ENCODE measurements at places on chromosomes 13 and 19.

GRCh38 chr19:48806818-48807589 is 3.8 kb downstream of the BCAT2 start:
- DNase-seq: no peak

GRCh38 chr13:100798739-100799361 is 124.3 kb upstream of the TMTC4 start:
- no peak for DNase-seq

DNA sequence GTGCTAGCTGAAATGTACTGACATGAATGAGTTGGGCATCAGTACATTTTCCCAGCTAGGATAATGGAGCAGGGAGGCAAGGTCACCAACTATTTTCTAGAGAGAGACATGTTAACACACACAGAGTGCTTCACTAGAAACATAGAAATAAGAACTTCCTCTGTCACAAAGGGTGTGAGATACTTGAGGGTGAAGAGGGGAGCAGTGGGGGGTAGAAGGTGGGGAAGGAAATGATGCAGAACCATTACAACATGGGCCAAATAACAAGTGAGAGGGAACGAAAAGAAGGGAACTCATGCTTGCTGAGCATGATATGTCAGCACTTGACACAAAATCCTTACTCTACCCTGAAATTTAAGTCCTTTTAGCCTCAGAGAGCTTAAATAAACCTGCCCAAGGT is 87.8 kb upstream of the RFC3 start:
- no peak for DNase-seq

- DNase-seq: no peak
Measured at GRCh38 chr13:31835932-31836331, 96.6 kb downstream of the RXFP2 start.

DNA sequence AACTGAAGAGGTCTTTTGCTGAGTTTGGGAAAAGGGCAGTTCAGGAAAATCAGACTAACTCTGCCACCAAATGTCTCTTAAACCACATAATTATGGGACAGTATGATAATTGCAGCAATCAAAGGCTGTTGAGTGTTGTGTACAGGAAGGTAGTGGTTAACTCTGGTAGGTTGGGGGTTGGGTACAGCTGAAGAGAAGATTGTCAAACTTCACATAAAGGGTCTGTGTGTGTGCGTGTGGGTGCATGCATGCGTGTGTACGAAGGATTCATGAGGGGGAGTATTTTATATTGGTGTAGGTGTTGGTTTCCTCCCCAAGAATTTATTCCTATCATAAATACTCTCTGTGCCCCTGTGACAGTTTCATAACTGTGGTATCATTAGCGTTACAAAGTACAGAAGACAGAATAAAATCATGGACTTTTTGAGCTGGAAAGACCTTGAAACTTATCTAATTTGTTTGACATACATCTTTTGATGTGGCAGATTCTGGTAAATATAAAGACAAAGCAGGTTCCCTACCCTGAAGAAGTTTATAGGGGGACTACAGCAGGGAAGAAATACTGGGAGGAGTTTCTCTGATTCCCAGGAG is 94.1 kb downstream of the PCCA start:
- no peak for DNase-seq

GRCh38 chr13:94232161-94232950 is 247.1 kb downstream of the DCT start:
- no peak for DNase-seq
